Muscle of leg (tissue), 16 donors: ENCODE measurements at places on chromosomes 16 and 17.
A peak's percentile ranks its signal among the peaks of the same experiment; 100 is the strongest.

GRCh38 chr17:51848451-51848850 lies 310.1 kb downstream of the CA10 start:
- H3K4me1 ChIP-seq, result no peaks in the 10 kb centered on the region
- no peaks in the 10 kb centered on the region for H3K36me3 ChIP-seq
- no peak for DNase-seq
- H3K27ac ChIP-seq, result no peak overlapping the region
- no peak overlapping the region for H3K4me3 ChIP-seq

GRCh38 chr17:66417300-66417719 lies 114.9 kb downstream of the PRKCA start:
- no peak overlapping the region for H3K27ac ChIP-seq
- H3K27me3 ChIP-seq, result no peaks in the 10 kb centered on the region
- no peak for DNase-seq
- no peaks in the 10 kb centered on the region for H3K36me3 ChIP-seq

- H3K4me1 ChIP-seq, result no peaks in the 10 kb centered on the region
- DNase-seq, result no peak
- H3K36me3 ChIP-seq, result peaks cover 19% of the 10 kb centered on the region
- H3K4me3 ChIP-seq, result no peak overlapping the region
- no peak overlapping the region for H3K27ac ChIP-seq
Observed at GRCh38 chr17:47179141-47179540, 10.0 kb downstream of the CDC27 start.

GRCh38 chr17:34291721-34292348 lies 6.3 kb downstream of the CCL11 start:
- H3K27me3 ChIP-seq, result no peaks in the 10 kb centered on the region
- H3K4me3 ChIP-seq, result no peak overlapping the region
- DNase-seq, result no peak
- H3K27ac ChIP-seq, result no peak overlapping the region
- peaks cover 20% of the 10 kb centered on the region for H3K4me1 ChIP-seq

DNA sequence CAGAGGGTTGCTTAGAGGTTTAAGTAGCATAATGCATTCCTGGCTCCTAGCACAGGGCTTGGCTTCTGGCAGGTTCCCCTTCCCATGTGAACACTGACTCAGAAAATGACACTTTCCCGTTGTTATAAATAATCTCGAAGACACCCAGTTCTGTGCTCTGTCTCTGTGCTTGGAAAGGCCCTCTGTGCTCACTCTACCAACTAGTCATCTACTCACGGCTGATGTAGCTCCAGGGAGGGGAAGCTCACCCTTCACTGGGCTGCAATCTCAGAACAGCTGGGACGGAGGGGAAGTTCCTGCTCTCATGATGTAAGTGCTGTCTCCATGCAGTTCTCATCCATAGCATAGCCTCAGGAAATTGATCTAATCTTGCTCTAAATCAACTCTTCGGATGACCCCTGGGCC lies 230.5 kb upstream of the ASIC2 start:
- H3K36me3 ChIP-seq, result no peaks in the 10 kb centered on the region
- peak overlapping the region; percentile 47 for H3K27ac ChIP-seq
- no peak overlapping the region for H3K4me3 ChIP-seq
- H3K4me1 ChIP-seq, result no peaks in the 10 kb centered on the region
- no peaks in the 10 kb centered on the region for H3K27me3 ChIP-seq

- DNase-seq, result no peak
- no peak overlapping the region for H3K4me3 ChIP-seq
- H3K4me1 ChIP-seq, result peaks cover 8% of the 10 kb centered on the region
- H3K27ac ChIP-seq, result no peak overlapping the region
Observed at GRCh38 chr17:66690166-66690565, 144.8 kb upstream of the CACNG5 start.

- no peak for DNase-seq
- H3K27me3 ChIP-seq, result no peaks in the 10 kb centered on the region
- no peak overlapping the region for H3K27ac ChIP-seq
- H3K36me3 ChIP-seq, result peaks cover 4% of the 10 kb centered on the region
- peaks cover 4% of the 10 kb centered on the region for H3K4me1 ChIP-seq
Observed at GRCh38 chr17:57675427-57676387, 69.4 kb downstream of the CCDC182 start.

DNA sequence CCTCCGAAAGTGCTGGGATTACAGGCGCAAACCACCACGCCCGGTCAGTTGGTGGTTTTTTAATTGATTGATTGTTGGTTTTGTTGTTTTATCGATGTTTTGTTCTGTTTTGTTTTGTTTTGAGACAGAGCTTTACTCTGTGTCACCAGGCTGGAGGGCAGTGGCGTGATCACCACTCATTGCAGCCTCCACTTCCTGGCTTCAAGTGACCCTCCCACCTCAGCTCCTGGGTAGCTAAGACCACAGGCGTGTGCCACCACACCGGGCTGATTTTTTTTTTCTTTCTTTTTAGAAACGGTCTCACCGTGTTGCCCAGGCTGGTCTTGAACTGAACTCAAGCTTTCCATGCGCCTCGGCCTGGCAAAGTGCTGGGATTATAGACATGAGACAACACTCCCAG lies 12.4 kb downstream of the FAM234A start:
- H3K4me3 ChIP-seq, result no peak overlapping the region
- H3K4me1 ChIP-seq, result no peaks in the 10 kb centered on the region
- no peak overlapping the region for H3K27ac ChIP-seq
- DNase-seq, result no peak
